ENCODE measurements at places on chromosomes 11 and 22.

DNA sequence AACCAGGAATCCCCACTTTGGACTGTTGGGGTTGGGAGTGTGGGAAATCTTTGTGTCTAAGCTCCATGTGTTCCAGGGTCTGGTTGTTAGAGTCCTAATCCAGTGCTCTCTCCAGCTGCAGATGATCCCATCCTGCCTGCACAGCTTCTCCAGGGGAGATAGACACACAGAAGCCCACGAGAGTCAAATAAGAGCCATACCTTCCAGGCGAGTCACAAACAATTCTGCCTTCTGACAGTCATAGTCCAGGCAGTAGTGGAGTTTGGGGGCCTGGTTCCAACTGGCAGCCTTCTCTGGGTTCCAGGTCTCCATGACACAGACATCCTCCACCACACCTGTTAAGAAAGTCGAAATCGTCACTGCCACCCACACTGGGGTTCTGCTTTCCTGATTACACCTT is 32.1 kb downstream of the SYT13 start:
- DNase-seq, result no peak

- no peak for DNase-seq
Measured at GRCh38 chr11:13781153-13781552, 112.7 kb downstream of the FAR1 start.

DNA sequence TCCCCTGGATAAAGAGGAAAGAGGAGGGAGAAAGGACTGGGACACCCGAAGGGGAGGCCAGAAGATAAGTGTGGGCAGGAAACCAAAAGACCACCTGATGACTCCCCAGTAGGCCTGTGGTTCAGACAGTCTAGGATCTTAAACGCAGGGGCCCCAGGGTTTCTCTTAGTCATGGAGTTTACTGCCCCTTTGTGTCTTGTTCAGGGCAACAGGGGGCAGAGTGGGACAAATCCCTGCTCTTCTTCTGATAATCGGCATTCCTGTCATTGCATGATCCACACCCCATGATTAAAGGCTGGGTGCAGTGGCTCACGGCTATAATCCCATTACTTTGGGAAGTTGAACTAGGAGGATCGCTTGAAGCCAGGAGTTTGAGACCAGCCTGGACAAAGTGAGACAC is 4.7 kb upstream of the TMPRSS13 start:
- no peak for DNase-seq

GRCh38 chr11:8927233-8927632 is 5.5 kb downstream of the C11orf16 start:
- no peak for DNase-seq

GRCh38 chr11:82883853-82884252 is 16.4 kb downstream of the PRCP start:
- no peak for DNase-seq

- no peak for DNase-seq
Measured at GRCh38 chr11:28798286-28798685, 690.1 kb downstream of the METTL15 start.
